Esophagus muscularis mucosa (tissue), 4 donors: ENCODE measurements at places on chromosomes 3 and 15.
A peak's percentile ranks its signal among the peaks of the same experiment; 100 is the strongest.

DNA sequence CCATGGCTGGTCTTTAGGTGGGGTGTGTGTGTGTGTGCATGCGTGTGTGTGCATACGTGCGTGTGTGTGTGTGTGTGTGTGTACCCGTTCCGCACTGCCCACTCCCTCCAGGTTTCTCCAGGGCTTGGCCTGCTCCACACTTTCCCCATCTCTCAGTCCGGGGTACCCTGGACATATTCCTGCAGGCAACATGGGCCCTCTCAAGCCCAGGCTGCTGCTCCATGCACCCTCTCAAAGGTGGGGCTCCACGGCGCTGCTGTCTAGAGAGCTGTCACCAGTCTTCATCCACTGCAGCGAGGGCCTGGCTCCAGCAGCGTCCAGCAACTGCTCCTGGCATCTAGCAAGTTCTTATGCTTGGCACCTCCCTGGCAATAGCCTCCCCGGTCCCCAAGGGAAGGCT, 86.1 kb downstream of the ATP10A start:
- no peak for DNase-seq

GRCh38 chr3:46466871-46467403, 2.2 kb upstream of the LTF start:
- DNase-seq = no peak

DNA sequence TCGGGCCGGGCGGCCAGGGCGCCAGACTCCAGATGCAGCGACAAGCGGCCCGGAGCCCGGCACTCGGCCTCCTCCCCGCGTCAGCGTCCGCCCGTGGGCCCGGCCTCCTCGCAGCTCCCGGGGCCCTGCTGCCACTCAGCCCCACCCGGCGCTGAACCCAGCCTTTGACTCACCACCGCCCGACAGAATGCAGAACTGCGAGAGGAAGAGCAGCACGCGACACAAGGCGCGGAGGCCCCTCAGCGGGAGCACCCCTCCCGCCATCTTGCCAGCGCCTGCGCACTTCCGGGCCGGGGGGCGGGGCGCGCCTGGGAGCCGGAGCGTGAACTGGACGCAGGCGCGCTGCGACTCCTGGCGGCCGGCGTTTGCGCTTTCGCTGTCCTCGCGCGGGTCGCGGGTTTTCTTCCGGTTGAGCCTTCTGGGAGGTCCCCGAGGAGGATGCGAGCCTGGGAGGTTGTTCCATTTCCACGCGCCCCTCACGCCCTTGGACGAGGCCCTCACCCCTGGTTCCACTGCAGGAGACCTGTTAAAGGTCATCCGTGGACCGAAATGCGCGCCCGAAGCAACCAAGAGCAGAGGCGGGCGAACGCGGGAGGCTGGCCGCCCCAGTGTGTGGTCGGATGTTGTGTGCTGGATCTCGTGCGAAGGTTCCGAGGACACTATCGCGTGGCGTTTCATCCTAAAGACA, at the start of gene TM2D3:
TM2D3 (minus strand) TSS at position 284 of the 688 bp plus-strand sequence; CDS start at position 264, 20 bp downstream.
- peak; percentile 98 for DNase-seq

DNA sequence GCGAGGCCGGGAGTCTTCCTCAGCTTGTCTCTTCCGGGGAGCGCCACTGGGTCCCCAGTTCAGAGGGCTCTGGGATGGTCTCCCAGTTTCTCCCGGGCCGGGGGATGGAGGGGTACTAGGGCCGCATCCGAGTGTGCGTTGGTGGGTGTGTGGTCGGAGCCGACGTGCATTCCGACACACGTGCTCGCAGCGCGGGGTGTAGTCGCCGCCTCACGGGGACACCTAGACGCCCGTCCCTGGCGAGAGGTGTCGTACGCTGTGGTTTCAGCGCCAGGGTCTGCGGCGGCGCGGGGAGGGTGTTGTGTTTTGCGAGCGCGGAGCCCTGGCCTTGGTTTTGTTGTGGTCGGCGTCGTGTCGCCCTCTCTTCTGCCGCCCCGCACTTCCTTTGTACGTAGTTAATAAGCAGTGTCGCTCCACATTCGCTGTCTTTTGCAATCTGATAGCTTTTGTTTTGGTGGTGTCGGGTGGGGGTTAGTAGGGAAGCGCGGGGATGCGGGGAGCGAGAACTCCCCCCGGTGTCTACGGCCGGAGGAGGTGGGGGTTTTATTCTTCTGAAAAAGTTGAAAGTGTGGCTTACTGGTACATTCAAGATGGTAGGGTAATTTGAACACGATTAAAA, 2.2 kb downstream of the IGF1R start:
- no peak for DNase-seq

DNA sequence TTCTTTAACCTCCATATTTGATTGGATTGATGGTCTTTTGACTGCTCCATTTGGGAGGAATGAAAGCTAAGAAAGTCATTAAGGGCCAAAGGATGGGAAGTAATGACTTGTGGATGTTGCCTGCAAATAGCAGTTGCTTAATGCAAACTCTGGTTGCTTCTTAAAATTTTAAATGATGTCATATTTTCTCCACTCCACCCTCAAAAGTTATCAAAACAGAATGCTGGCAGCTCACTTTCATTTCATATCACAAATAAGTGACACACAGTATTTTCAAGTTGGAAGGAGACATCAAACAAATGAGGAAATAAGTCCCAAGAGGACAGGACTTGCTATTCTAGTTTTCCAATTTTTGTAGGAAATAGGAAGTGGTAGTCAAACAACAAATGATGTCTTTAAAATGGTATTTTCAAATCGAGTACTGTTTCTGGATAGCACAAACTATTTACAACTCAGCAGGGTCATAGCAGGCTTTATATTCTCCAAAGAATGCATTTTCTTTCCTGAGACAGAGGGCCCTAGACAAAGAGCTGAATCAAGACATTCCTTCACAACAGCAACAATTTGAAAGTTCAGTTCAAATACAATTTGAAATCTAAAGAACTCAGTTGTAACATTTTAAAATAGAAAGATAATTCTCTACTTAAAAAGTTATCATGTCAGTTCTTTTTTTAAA, 165.1 kb upstream of the UBE2E1 start:
- peak; percentile 24 for DNase-seq

GRCh38 chr15:85622221-85622831, 172.4 kb downstream of the KLHL25 start:
- no peak for DNase-seq

GRCh38 chr15:67769497-67770357, 55.6 kb upstream of the SKOR1 start:
- DNase-seq = no peak

DNA sequence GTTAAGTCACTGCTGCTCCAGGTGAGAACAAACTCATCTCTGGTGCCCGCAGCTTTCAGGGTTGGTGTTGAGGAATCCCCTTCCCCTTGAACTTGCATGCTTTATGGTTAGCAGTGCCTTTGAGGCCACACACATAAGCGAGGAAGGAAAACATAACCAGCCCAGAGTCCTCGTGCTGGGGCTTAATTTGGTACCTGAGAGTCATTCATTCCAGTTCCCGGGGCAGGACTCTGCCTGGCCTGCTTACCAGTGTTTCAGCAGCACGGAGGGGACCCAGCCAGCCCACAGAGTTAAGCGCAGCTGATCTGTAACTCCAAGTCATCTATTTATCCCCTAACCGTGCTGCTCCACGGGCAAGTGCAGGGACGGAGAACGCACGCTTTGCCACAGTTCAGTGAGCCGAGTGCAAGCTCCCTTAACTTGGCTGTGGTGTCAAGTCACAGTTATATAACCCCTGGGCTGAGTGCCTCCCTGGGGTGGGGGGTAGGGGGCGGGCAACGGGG, 302.3 kb upstream of the ICE2 start:
- no peak for DNase-seq

DNA sequence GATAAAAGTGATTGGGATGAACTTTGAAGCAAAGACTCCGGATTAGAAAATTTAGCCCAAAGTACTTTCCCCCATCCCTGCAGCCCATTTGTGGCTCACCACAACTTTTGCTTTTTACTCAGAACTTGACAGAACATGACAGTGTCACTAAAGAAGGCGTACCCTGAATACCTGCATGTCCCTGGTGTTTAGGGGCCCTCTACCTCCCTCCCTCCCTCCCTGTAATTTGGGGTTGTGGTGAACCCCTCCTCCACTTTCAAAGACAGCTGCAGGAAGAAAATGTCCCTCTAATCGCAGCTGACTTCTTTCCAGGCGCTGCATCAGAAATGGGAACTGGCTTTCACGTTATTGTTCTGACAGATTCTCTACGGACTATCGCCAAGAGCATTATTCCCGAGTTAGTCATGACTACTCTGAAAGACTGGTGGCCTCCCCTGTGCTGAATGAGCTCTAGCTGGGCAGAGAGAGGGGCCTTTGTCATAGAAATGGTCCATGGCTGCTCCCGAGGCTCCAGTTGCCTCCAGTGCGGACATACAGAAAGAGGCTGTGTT, 93.2 kb upstream of the ARHGEF3 start:
- no peak for DNase-seq

DNA sequence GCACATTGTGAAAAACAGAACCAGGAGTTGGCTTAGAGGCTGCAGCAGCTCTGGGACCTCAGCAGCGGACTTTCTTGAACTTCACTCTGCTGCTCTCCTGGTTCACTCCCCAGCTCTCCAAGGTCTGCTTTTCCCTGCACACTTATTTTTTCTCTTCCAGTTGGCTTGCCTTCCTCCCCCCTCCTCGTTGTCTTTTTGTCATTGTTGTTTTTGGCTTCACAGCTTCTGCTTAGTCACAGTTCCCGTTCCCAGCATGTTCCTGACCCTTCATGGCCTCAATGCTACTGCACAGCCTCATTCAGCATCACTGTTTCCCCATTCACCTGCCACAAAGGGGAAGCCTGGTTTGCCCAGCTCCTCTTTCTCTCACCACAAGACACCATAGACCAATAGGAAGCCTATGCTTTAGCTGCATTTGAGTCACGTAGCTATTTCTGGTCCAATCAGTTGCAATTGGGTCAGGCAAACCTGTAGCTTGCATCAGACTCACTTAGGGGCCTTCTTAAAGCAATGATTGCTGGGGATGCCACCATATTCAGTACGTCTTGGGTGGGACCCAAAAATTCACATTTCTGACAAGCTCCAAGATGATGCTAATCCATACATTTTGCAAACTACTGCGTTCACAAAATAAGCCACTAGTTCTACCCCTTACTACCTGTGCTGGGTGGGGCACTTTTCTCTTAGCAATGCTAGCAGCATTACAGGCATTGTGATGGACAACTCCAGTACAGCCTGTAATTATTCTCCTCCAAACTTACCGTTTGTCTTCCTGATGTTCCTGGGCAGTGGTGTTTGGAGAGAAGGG, 7.8 kb upstream of the SUMF1 start:
- DNase-seq = no peak

DNA sequence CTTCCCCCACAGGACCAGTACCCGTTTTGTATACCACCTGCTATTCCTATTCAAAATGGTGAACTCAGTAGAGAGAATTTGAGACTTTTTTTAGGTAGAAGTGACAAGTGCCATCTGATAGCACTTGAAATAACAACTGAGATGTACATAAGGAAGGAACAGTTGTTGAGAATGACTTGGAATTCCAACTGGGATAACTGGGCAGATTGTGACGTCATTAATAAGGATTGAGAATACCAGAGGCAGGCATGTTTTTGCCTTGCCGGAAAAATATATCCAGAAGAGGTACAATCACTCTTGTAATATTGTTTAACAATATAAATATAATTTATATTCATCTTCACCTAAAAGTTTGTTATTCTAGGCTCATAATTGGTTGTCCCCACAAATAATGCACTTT, 454.1 kb upstream of the RGMA start:
- no peak for DNase-seq

- DNase-seq = no peak
Measured at GRCh38 chr15:95454403-95455262, 875.9 kb upstream of the NR2F2 start.

GRCh38 chr3:16893618-16894200, 9.0 kb downstream of the PLCL2 start:
- no peak for DNase-seq

DNA sequence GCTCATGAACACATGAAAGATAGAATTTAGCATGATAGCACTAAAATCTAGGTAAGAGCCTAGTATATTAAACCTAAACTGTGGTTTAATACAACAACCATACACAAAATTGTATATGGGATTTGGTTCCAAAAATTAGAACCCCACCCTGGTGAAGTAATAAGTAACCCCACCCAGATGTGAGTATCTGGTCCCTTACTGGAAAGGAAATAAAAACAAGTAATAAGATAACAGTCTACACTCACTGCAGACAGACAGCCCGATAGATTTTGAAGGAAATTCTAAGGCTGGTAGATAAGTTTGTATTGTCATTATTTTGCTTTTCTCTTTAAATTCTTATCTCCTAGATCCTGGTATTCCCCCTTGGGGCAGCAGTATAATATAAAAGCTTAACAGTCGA, 184.9 kb downstream of the ZBTB20 start:
- DNase-seq = no peak

DNA sequence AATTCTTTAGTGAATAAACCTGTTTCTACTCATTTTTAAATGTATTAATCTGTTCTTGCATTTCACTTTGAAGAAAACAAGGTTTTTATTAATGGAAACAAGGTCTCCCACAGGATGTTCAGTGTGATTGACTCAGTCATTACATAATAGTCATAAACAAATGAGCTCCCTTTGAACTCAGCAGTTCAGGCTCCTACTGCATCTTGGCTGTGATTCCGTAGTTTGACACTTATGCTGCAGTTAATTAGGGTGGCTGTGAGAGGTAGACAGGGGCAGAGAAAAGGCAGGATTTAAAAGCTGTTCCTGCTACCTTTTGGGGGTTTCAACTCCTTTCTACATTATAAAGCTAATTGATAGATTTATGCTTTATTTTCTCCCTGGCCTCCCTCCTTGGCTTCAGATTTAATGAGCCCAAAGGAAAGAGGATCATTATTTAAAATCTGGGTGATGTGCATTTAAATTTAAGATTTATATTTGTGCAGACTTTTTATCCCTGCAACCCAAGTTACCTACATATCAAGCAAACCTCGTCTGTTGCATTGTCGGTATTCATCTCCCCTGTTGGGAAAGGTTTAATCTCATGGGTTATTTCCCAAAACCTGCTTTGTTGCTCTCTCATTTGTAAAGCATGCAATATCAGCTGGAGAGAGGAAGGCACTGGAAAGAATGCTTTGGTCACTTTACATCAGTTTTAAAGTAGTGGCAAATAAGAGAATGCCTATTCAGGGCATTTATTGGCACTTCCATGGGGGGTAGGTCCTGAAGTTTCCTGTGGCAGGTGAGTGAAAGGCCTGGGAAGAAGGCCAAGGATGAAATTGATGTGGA, 345.0 kb upstream of the NR2E3 start:
- no peak for DNase-seq

GRCh38 chr15:68993276-68993675, 21.2 kb upstream of the NOX5 start:
- no peak for DNase-seq

- DNase-seq = no peak
Measured at GRCh38 chr3:156356537-156357363, 198.2 kb downstream of the SSR3 start.
